IMR-90 (cell line): ENCODE measurements at places on chromosomes 4 and X. TPM values are rescaled to one million over a fixed set of nuclear protein-coding genes. Genes with fewer than 3 reads are reported as not detected.

ARMCX1 gene
- total RNA-seq: 22.9 and 31.1 TPM in 2 replicates

CRMP1 gene
- 4.1 and 4.4 TPM in 2 replicates for total RNA-seq

TMPRSS11F gene
- not detected in 2 replicates for total RNA-seq

DIPK2B gene
- not detected in 2 replicates for total RNA-seq

CCDC110 gene
- total RNA-seq: 0.90 and 1.4 TPM in 2 replicates

TMEM156 gene
- 0.54 and 0.83 TPM in 2 replicates for total RNA-seq

USP26 gene
- total RNA-seq: not detected in 2 replicates

REELD1 gene
- total RNA-seq: not detected in 2 replicates

PLK4 gene
- 15.1 and 16.1 TPM in 2 replicates for total RNA-seq

SGCB gene
- 16.3 and 25.8 TPM in 2 replicates for total RNA-seq

DNA sequence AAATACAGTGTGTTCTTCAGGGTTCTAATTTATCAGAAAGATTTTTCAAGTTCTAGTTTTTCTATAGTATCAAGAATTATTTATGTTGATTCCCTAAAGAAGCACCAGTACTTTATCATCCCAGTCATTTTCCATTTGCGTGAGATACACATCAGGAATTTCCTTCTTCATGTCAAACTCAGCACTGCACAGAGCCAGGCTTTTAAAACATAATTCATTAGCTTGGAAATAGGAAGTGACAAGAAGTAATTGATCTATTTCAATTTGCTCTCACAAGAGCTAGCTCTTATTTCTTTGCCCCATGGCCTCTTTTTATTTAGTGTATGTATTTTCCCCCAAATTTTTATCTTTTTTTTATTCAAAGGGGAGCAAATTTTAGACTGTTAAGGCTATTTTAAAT is 13.0 kb upstream of the SLC10A4 start:
- no peak for DNase-seq

- DNase-seq: no peak
These were observed 26.9 kb upstream of the RASGEF1B start for GRCh38 chr4:81498551-81499099.

DNA sequence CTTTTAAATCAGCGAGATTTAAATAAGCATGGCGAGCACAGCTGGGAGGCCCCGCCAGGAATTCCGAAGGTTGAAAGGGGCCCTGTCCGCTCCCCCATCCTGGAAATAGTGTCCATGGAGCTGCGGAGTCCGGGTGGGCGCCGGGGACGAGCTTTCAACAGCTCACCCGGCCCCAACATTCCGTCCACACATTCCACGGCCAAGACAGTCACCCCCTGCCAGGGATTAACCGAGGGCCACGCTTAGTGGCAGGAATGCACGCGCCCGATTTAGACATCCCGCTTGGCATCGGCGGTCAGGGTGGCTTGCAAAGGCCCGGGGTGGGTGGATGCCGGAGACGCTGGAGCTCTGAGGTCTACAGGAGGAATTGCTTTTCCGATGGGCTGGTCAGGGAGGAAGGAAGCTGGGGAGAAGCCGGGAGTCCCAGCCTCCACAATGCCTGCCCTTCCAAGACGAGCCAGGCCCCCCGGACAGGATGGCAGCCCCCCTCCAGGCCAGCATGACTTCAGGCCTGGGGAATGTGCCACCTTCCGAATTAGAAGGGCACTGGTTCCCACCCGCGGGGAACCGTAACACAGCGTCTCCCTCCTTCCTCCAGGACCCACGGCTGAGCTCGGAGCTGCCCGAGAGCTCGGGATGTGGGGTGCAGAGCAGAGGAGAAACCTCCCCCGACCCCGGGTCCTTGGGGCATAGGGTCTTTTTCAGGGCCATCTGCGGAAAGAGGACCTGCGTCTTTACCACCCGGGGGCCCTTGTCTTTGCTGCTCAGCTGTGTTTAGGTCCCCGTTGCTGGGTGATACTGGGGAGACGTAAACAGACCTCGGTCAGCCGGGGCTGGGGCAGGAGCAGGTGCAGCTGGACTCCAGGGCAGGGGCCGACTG is 26.9 kb upstream of the PPP2R3B start:
- peak; percentile 9 for DNase-seq

GRCh38 chrX:77446908-77447652 is at the start of gene FGF16:
Gene FGF16, plus strand, starts transcription at chrX:77447389. Its CDS starts 286 bp downstream, at chrX:77447675.
- no peak for DNase-seq

- DNase-seq: no peak
These were observed 16.8 kb downstream of the KDM6A start for GRCh38 chrX:44889824-44890223.

- DNase-seq: no peak
These were observed 64.2 kb downstream of the RWDD4 start for GRCh38 chr4:183594823-183595222.

DNA sequence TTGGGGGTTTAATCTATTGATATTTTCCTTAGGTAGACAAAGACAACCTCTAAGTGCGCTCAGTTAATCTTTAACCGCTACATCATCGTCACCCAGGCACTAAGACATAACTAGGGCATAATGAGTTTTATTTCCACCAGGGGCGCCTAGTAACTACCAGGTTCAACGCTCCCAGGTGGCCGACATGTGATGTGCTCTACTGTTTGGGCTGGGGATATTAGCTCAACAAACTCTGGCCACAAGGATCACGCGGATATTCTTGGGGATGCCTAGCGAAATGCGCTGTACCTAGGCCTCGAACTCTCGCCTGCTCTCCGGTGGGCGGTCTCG is 915 bp upstream of the RAB33B start:
- no peak for DNase-seq

DNA sequence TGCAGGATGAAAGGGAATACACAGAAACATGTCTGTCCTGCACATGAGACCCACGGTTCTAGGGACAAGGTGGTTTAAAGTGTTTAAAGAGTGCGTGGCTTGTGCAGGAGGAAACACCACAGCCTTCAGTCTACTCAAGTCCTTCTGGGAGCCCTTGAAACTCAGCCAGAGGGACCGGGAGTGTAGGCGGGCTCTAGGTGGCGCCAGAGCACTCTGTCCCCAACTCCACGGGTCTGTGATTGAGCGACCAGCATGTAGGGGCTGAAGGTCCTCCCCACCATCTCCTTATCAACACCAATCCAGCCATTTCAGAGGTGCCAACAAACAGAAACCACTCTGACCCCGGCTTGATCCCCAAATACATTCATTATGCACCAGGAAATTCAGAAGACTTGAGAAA is 82.0 kb upstream of the CLDN34 start:
- DNase-seq: peak; percentile 71

- no peak for DNase-seq
These were observed 66.1 kb downstream of the POLA1 start for GRCh38 chrX:24759786-24760185.

GRCh38 chr4:6627832-6628231 is 12.7 kb upstream of the MRFAP1 start:
- no peak for DNase-seq

GRCh38 chr4:41209901-41210300 is 4.4 kb downstream of the APBB2 start:
- no peak for DNase-seq

DNA sequence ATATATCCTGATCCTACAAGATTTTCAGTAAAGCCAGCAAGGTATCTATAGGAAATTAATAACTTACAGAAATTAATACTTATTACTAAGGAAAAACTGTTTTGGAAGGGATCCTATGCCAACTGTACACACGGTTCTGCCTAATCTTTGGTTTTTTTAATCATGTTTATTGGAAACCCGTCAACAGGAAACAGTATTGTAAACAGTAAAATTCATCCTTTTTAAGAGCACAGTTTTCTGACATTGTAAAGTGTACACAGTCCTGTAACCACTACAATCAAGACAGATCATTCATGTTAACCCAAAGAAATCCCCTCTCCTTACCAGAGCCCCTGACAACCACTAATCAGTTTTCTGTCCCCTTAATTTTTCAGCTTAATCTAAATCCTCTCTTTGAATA is 9.9 kb downstream of the ABCG2 start:
- DNase-seq: no peak

DNA sequence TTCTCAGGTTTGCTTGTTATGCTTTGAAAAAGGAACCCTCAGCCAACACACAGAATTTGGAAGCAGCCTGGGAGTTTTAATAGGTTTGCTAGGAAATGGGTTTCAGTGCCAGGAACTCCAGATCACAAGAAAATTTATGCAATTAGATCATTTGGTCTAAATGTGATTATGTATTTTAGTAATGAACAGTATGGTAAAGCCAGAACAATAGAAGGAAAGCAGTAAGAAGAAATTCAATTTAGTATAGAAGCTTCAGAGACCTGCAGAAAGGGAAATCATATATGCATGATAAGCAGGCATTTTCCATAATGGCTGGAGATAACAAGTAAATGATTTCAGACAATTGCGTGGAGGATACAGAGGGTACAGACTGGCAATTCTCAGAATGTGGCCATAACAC is 184.7 kb downstream of the KCNIP4 start:
- no peak for DNase-seq

DNA sequence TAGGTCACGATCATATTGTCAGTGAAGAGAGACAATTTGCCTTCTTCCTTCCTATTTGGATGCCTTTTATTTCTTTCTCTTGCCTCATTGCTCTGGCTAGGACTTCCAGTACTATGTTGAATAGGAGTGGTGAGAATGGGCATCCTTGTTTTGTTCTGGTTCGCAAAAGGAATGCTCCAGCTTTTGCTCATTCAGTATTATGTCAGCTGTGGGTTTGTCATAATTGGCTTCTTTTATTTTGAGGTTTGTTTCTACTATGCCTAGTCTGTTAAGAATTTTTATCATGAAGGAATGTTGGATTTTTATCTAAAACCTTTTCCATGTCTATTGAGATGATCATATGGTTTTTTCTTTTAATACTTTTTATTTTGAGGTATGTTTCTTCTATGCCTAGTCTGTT is 152.3 kb upstream of the MAD2L1 start:
- DNase-seq: no peak
